ENCODE measurements at places on chromosomes 13 and 19. TPM values are rescaled to one million over a fixed set of nuclear protein-coding genes. Genes with fewer than 3 reads are reported as not detected.

RFPL4AL1 gene
- not detected for total RNA-seq

CLN5 gene
- 23.8 TPM for total RNA-seq

ZNF98 gene
- not detected for total RNA-seq

DNA sequence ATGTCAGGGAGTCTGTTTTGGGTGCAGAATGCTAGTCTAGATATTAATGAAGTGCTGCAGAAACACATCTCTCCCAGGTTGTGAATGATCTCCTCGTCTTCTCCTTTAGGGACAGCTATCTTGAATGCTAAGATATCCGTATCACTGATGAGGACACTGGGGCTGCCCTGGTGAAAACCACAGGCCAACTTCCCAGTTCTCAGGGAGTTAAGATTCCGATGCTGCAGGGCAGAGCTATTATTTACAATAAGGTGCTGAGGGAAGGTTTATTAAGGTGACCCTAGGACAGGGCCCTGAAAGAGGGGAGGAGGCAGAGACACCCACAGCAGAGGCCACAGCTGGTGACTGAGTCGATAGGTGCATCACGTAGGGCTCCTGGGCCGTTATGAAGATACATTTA lies 66.1 kb downstream of the TNFRSF19 start:
- no peak for DNase-seq
- no peaks in the 10 kb centered on the region for H3K27me3 ChIP-seq

- no peak for DNase-seq
- H3K27ac ChIP-seq, result no peak overlapping the region
- no peak overlapping the region for H3K4me3 ChIP-seq
- H3K36me3 ChIP-seq, result no peaks in the 10 kb centered on the region
- H3K4me1 ChIP-seq, result peaks cover 21% of the 10 kb centered on the region
Observed at GRCh38 chr13:42615691-42616090, 41.7 kb downstream of the TNFSF11 start.

- peaks cover 11% of the 10 kb centered on the region for H3K4me1 ChIP-seq
- H3K4me3 ChIP-seq, result peak overlapping the region; percentile 65
- no peaks in the 10 kb centered on the region for H3K36me3 ChIP-seq
- H3K27me3 ChIP-seq, result peaks cover 19% of the 10 kb centered on the region
Observed at GRCh38 chr19:29724746-29725145, 9.7 kb upstream of the C19orf12 start.

IGFL1 gene
- total RNA-seq, result not detected

DNA sequence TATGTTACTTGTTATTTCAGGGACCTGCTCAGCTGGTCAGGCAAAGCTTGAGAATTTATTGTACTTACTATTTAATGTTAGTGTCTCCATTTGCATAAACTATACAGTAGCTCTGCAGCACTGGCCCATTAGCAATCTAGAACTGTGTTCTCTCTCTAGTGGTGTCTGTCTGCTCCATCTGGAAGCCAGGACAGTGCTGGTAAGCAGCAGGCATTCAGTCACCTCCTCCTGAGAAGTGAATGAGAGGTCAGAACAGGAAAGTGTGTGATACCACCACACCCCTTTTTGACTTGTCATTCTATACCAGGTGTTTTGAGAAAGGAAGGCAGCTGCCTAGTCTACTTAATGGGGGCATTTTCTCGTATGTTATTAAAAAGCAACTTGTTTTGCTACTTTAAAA lies 3.9 kb downstream of the COG3 start:
- H3K27me3 ChIP-seq, result no peaks in the 10 kb centered on the region
- no peak for DNase-seq
- H3K36me3 ChIP-seq, result peaks cover 17% of the 10 kb centered on the region
- H3K4me1 ChIP-seq, result peaks cover 42% of the 10 kb centered on the region
- H3K4me3 ChIP-seq, result no peak overlapping the region

GRCh38 chr19:3471954-3472655 lies 8.2 kb downstream of the SMIM24 start:
- H3K4me1 ChIP-seq, result no peaks in the 10 kb centered on the region
- H3K27ac ChIP-seq, result no peak overlapping the region
- H3K27me3 ChIP-seq, result peaks cover 28% of the 10 kb centered on the region

DNA sequence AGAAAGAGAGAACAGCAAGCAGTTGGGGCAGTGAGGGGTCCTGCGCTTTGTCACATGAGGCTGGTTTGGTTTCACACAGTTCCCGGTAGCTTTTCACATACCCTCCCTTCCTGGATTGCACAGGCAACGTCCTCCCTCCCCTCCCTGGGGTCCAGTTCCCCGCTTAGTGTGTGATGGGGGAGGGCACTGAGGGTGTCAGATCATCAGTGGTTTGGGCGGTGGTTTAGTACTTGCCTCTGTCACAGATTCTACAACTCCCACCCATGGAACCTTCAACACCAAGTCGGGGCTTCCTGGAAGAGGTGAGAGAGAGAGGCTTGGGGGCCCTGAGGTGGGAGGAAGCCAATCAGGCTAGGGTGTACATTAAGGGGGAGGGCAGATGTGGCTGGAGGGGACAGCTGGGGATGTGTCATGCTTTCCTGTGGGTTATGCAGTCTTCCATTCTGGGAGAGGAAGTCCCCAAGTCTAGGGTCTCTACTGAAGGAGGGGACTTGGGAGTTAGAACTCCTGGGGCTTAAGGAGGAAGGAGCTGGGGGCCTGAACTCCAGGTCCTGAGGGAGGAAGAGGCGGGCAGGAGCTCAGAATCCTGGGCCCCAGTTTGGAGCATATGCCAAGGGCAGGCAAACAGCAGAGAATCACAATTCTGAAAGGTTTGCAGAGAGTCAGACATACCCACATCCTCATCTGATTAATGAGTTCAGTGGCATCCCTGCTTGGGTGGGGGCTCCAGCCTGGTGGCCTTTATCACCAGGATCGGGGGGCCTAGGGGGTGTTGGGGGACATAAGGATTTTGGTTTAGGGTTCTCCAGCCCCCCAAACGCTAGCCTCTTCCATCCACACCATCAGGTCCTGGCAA lies at the start of gene NKG7:
TSS of gene NKG7 (minus strand) at position 6 of the 856 bp plus-strand sequence. CDS start 119 bp downstream, outside the sequence.
- peaks cover 5% of the 10 kb centered on the region for H3K4me1 ChIP-seq
- H3K27me3 ChIP-seq, result peaks cover 19% of the 10 kb centered on the region
- H3K27ac ChIP-seq, result no peak within 1 kb of the TSS
- DNase-seq, result no peak
- H3K4me3 ChIP-seq, result no peak within 1 kb of the TSS

DNA sequence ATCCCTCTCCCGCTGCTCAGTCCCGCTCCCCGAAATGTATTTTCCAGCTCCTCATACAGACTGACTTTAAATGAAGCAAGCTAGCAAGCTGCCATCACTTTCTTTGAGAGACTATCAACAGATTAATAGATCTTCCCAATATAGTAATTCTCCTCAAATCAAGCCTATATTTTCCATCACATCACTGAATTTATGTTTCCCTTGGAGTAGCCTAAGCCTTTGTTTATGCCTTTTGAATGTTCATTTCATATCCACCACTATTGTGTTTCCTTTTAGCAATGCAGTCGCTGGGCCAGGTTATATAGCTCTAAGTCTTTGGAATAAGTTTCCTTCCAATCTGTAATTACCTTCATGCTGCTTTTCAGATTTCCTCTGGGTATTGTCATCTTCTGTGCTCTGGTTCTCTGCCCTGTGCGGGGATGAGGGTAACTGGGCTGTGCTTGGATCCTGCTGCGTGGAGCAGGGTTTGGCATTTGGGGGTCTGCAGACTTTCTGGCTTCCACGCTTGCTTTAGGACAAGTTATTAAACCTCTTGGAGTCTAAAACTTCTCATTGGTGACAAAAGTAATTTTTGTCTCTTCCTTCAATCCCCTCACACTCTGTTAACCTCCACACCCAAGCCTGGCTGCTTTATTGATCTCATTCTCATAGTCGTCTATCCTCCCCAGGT lies 256.9 kb downstream of the DLEU7 start:
- H3K27ac ChIP-seq, result peak overlapping the region; percentile 22
- no peak overlapping the region for H3K4me3 ChIP-seq
- peaks cover 27% of the 10 kb centered on the region for H3K4me1 ChIP-seq
- H3K27me3 ChIP-seq, result no peaks in the 10 kb centered on the region

GRCh38 chr19:16677055-16677454 lies 16.1 kb downstream of the TMEM38A start:
- H3K4me3 ChIP-seq, result no peak overlapping the region
- no peak for DNase-seq
- H3K36me3 ChIP-seq, result peaks cover 20% of the 10 kb centered on the region
- H3K27ac ChIP-seq, result no peak overlapping the region
- no peaks in the 10 kb centered on the region for H3K4me1 ChIP-seq

GRCh38 chr19:2021453-2022140 lies 6.1 kb upstream of the BTBD2 start:
- H3K36me3 ChIP-seq, result no peaks in the 10 kb centered on the region
- H3K27ac ChIP-seq, result no peak overlapping the region
- no peaks in the 10 kb centered on the region for H3K4me1 ChIP-seq
- no peaks in the 10 kb centered on the region for H3K27me3 ChIP-seq
- DNase-seq, result no peak

OR4F17 gene
- not detected for total RNA-seq

GRCh38 chr19:12034620-12035019 lies 859 bp downstream of the ZNF433 start:
- H3K27me3 ChIP-seq, result no peaks in the 10 kb centered on the region
- peak overlapping the region; percentile 88 for H3K27ac ChIP-seq
- H3K4me1 ChIP-seq, result peaks cover 16% of the 10 kb centered on the region
- peak overlapping the region; percentile 95 for H3K4me3 ChIP-seq

ANGPTL8 gene
- 0.25 TPM for total RNA-seq

NLRP5 gene
- not detected for total RNA-seq

DNA sequence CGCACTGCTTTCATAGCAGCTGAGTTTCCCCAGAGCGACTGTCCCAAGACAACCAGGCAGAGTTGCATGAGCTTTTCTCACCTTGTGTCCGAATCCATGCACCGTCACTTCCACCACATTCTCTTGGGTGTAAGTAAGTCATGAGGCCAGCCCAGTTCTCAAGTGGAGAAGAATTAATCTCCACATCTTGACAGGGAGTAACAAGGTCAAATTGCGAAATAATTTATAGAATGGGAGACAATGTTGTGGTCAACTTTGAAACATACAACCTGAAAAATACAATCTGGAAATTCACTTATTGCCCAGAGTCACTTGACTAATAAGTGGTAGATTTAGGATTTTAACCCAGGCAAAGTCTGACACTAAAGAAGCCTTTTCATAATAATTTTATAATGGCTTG lies 123.7 kb downstream of the UFM1 start:
- H3K4me3 ChIP-seq, result no peak overlapping the region
- no peaks in the 10 kb centered on the region for H3K36me3 ChIP-seq
- no peak for DNase-seq
- no peaks in the 10 kb centered on the region for H3K4me1 ChIP-seq
- H3K27ac ChIP-seq, result no peak overlapping the region

FCER2 gene
- total RNA-seq, result not detected

- peaks cover 16% of the 10 kb centered on the region for H3K36me3 ChIP-seq
- no peaks in the 10 kb centered on the region for H3K27me3 ChIP-seq
Observed at GRCh38 chr13:95643571-95643935, 953 bp downstream of the DZIP1 start.

DNA sequence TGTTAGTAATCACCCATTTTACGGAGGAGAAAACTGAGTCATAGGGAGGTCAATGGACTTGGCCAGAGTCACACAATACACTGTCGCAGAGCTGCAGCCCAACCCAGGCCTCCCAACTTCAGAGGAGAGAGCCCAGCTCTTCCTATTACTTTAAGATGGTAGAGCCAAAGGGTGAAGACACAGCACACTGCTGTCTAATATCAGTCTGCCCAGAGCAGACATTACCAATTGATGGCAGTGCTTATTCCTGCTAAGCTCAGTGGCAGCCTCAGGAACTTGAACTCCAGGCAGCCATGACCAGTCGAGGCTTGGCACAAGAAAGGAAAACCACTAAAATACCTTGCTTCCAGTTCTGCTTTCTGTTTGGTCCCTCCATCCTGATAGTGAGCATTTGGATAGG lies 18.4 kb downstream of the TMEM150B start:
- no peaks in the 10 kb centered on the region for H3K27me3 ChIP-seq
- DNase-seq, result no peak
- H3K4me3 ChIP-seq, result no peak overlapping the region
- peaks cover 29% of the 10 kb centered on the region for H3K36me3 ChIP-seq
- H3K27ac ChIP-seq, result no peak overlapping the region

STXBP2 gene
- total RNA-seq, result 88.1 TPM

GRCh38 chr13:106424805-106425204 lies 110.7 kb downstream of the EFNB2 start:
- DNase-seq, result no peak
- H3K27ac ChIP-seq, result no peak overlapping the region
- no peak overlapping the region for H3K4me3 ChIP-seq
- no peaks in the 10 kb centered on the region for H3K27me3 ChIP-seq
- no peaks in the 10 kb centered on the region for H3K36me3 ChIP-seq

ERVV-1 gene
- total RNA-seq, result 0.13 TPM

GRCh38 chr19:5798244-5798643 lies 6.6 kb upstream of the NRTN start:
- H3K27ac ChIP-seq, result no peak overlapping the region
- peaks cover 9% of the 10 kb centered on the region for H3K27me3 ChIP-seq
- no peak overlapping the region for H3K4me3 ChIP-seq
- no peak for DNase-seq
- H3K36me3 ChIP-seq, result no peaks in the 10 kb centered on the region
- peaks cover 8% of the 10 kb centered on the region for H3K4me1 ChIP-seq

DNA sequence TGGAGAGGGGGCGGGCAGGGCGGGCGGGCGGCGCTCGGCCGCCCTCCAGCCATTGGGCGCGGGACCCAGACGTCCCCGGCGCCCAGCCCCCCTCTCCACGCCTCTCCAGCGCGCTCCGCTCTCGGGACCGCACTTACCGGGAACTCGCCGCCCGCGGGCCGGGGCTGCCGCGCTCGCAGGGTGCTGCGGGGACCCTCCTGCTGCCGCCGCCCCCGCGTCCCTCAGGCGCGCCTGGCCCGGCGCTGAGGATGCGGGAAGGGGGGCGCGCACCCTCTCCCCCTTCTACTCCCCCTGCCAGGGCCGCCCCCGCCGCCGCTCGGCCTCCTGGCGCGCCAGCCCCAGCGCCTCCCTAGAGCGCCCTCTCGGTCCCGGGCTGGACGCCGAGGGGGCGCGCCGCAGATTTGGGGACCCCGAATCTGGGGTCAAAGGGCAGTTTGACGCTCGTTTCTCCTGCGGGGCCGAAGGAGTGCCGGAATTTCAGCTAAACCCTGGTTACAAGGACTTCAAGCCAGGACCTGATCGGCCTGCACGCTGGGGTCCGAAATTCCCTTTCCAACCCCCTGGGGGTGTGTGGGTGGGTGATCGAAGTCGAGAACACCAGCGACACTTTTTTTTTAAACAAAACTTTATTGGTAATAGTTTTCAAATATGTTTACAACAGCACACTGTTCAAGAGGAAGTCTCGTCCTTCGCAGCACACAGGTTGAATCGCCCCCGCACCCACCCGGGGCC lies 696 bp upstream of the SAMD1 start:
- no peaks in the 10 kb centered on the region for H3K27me3 ChIP-seq
- DNase-seq, result peak; percentile 77
- H3K4me1 ChIP-seq, result peaks cover 14% of the 10 kb centered on the region
- peak overlapping the region; percentile 97 for H3K4me3 ChIP-seq
- H3K36me3 ChIP-seq, result peaks cover 22% of the 10 kb centered on the region
- H3K27ac ChIP-seq, result peak overlapping the region; percentile 99

ATP4B gene
- total RNA-seq, result not detected

- no peaks in the 10 kb centered on the region for H3K36me3 ChIP-seq
- no peak for DNase-seq
- H3K27ac ChIP-seq, result no peak overlapping the region
- peaks cover 3% of the 10 kb centered on the region for H3K27me3 ChIP-seq
- no peaks in the 10 kb centered on the region for H3K4me1 ChIP-seq
Observed at GRCh38 chr13:79070343-79070974, 335.6 kb downstream of the RBM26 start.

GRCh38 chr19:3606690-3607289 lies at the start of gene TBXA2R:
TSS of gene TBXA2R (minus strand) at chr19:3606875. CDS start at chr19:3600634, 6,241 bp downstream.
- H3K4me3 ChIP-seq, result peak within 1 kb of the TSS; percentile 51
- peaks cover under 1% of the 10 kb centered on the region for H3K36me3 ChIP-seq
- no peak within 1 kb of the TSS for H3K27ac ChIP-seq
- peak; percentile 58 for DNase-seq
